Pancreas (tissue), 10 donors: ENCODE measurements at places on chromosomes 4 and X. TPM values are rescaled to one million over a fixed set of nuclear protein-coding genes. Genes with fewer than 3 reads are reported as not detected.

GRIPAP1 gene
- 32.2 TPM for polyA plus RNA-seq

MUC7 gene
- polyA plus RNA-seq: not detected

PAGE5 gene
- polyA plus RNA-seq: not detected

RAI2 gene
- polyA plus RNA-seq: 8.1 TPM

TLR10 gene
- polyA plus RNA-seq: 0.08 TPM

CCSER1 gene
- 0.99 TPM for polyA plus RNA-seq

CXCL5 gene
- 0.23 TPM for polyA plus RNA-seq

ARHGEF38 gene
- 6.8 TPM for polyA plus RNA-seq

GUCY1B1 gene
- polyA plus RNA-seq: 12.4 TPM

SH3TC1 gene
- 23.6 TPM for polyA plus RNA-seq

SYP gene
- polyA plus RNA-seq: 41.7 TPM

PNCK gene
- 0.28 TPM for polyA plus RNA-seq

NPY1R gene
- polyA plus RNA-seq: 3.7 TPM
